ENCODE measurements at places on chromosomes 13 and 19.

GRCh38 chr13:109384491-109385241, 401.7 kb downstream of the IRS2 start:
- no peak for DNase-seq

DNA sequence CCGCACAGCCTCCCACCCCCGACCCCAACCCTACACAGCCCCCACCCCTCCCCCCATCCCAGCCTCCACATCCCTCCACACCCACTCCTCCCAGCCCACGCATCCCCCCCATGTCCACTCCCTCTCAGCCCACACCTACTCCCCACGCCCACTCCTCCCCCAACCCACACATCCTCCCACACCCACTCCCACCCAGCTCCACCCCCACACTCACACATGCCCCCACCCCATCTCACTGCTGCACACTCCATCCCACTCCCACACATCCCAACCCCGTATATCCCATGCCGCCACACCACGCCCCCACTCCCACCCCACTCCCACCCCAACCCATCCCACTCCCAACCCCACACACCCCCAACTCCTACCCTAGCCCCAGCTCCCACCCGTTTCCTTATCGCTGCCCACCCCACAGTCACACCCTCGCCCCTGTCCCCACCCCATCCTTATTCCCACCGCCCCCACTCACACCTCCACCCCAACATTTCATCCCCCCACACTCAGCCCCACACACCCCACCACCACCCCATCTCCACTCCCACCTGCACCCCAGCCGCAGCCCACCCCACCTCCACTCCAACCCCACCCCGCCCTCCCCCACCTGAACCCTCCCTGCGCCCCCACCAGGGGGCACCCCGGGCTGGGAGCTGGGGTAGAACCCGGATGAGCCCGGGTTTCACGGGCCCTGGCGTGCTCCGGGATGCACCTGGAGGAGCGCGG, 809 bp downstream of the TDRD12 start:
- no peak for DNase-seq

DNA sequence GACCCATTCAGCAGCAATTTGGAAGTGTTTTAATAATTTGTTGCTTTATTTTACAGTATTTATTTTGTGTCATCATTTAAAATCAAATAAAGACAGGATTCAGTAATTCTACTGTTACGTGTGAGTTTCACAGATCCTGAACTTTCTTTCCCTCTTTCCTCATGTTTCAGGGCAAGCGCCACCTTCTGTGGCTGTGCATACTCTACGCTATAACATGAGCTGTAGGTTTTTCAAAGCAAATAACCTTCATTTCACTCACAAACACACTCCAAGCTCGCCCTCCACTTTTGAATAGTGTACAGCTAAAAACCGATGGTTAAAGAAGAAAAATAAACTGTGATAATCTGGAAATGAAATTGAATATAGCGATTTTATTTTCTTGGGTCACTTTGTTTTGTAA, 753.3 kb downstream of the OLFM4 start:
- no peak for DNase-seq

- DNase-seq: no peak
These were observed 87.2 kb upstream of the C1QTNF9B start for GRCh38 chr13:23984546-23984945.

DNA sequence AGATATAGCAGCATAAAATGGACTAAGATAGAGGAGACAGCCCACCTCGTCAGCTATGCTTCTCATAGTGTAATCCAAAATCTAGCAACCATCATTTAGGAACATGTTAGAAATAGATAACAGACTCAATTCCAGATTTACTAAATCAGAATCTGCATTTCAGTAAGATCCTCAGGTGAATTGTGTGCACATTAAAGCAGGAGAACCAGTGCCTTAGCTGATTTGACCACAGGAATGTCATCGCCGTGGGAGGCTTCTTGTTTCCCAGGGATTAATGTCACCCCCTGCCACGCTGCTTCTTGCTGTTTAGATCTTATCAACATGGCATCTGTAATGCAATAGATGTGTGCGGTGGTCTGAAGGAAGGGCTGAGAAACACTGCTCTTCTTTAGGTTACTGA, 84.0 kb downstream of the GPC5 start:
- no peak for DNase-seq

DNA sequence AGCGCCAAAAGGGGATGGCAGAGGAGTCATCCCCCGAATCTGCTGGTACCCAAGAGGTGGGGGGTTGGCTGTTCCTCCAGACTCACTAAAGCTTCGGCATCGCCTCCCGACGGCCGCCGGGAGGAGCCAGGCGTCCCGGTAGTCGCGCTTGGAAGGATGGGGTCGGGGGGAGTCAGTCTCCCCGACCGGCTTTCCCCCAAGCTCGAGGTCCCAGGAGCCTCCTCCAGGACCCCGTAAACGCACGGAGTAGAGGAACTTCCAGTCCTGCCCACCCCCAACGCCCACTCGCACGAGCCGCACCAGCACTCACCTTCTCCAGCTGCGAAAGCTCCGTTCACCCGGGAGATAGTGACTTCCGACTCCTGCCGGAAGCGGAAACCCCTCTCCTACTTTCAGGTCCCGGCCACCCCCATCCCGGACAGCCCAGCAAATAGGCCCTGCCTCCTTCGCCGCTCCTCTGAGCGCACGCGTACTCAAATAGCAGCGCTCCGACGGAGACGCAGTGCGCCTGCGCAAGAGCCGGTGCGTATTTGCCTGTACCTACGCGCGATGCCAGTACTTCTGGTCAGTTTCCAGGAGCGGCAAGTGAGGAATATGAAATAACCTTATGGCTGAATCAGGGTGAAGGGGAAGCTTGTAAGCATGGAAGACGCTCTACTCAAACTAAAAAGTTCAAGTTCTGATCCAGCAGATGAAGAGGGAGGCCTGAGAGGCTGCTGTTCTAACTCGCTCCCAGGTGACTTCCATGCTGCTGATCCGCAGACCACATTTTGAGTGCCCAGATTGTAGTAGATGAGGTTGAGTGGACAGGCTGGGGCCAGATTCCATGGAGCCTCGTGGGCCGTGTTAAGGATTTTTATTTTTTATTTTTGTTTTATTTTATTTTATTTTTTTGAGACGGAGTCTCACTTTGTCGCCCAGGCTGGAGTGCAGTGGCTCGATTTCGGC, at the start of gene ELOF1:
Gene ELOF1, minus strand, starts transcription at position 350 of the 948 bp plus-strand sequence. CDS start 4,883 bp downstream, outside the sequence.
- peak; percentile 88 for DNase-seq

DNA sequence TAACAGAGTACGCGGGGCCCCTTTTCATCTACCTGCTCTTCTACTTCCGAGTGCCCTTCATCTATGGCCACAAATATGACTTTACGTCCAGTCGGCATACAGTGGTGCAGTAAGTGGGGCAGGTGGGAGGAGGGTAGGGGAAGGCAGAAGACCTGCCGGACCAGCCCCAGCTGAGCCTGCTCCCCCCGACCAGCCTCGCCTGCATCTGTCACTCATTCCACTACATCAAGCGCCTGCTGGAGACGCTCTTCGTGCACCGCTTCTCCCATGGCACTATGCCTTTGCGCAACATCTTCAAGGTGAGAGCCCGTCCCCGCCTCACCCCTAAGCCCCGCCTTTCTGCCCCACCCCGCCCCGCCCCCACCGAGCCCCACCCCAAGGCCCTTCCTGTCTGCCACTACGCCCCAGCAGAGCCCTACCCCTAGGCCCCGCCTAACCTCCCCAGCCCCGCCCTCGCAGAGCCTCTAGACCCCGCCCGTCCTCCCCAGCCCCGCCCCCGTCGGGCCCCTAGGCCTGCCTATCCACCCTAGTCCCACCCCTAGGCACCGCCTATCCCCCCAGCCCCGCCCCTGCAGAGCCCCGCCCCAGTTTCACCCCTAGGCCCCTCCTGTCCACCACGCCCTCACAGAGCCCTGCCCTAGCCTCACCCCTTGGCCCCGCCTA, 7.7 kb downstream of the NDUFB7 start:
- DNase-seq: no peak

DNA sequence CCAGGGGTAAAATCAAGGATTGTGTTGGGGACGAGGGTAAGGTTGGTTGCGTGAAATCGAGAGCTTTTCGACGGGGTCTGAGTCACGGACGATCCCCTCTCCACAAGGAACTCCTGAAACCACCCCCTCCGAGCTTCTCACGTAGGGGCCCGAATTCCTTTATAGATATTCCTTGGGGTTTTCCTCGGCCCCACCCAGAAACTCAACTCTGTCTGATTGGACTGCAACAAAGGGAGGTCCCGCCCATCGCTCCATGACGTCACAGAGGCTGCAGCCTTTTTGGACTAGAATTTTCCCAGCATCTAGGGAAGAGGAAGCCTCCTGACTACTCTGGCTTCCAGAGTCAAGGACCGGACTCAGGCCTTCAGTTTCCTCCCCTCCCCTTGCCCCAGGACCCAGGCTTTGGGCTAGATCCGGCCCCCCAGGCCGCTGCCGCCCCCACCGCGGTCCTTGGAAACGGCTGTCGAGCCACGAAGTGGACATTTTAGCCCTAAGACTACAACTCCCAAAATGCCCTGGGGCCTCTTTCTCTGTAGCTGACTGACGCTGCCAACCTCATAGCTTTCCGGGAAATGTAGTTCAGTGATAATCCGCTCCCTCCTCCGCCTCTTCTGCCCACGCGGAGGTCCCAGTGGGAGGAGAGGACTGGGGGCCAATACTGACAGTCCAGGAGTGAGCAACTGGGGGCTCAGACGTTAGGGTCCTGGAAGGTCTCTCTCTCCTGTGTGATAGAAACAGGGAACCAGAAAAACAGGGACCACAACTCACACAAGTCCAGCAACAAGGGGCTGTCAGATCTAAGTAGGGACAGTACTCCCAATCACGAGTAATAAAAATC, at the start of gene IZUMO1:
Gene IZUMO1, minus strand, starts transcription at position 172 of the 838 bp plus-strand sequence. CDS start 1,050 bp downstream, outside the sequence.
- no peak for DNase-seq

DNA sequence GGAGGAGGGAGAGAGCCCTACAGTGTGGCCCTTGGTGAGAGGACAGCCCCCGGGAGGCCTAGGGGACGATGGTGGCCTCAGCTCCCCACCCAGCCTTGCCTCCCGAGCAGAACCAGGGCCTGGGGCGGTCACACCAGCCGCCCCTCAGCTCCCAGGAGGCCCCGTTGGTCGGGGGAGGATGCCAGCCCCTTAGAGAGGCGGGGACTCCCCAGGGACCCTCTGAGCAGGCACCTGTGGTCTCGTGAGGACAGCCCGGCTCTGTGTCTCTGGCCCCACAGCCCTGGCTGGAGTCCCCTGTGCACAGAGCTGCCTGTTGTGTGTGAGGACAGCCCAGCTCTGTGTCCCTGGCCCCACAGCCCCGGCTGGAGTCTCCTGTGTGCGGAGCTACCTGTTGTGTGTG, 158.8 kb downstream of the KDM4B start:
- no peak for DNase-seq

GRCh38 chr19:46232468-46232867, 2.9 kb downstream of the IGFL1 start:
- DNase-seq: no peak

DNA sequence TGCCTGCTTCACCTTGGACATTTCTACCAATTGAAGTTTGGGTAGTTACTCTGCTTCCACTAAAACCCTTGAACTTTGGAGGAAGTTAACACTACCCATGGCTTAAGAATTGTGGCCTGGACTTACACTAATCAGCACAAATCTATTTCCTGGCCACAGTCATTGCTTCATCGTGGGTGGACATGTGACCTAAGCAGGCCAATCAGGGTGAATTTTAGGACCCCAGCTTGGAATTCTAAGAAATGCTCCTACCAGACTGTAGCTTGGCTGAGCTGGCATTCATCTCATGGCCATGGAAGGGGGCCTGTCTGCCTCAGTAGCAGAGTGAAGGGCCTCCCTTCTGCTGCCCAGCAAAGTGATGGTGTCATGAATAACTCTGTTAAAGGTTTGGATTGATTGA, 58.3 kb upstream of the SLC15A1 start:
- DNase-seq: no peak

- no peak for DNase-seq
These were observed 749 bp upstream of the PAN3 start for GRCh38 chr13:28137596-28137995.

GRCh38 chr19:11624069-11624463, 26.8 kb downstream of the ZNF627 start:
- no peak for DNase-seq

DNA sequence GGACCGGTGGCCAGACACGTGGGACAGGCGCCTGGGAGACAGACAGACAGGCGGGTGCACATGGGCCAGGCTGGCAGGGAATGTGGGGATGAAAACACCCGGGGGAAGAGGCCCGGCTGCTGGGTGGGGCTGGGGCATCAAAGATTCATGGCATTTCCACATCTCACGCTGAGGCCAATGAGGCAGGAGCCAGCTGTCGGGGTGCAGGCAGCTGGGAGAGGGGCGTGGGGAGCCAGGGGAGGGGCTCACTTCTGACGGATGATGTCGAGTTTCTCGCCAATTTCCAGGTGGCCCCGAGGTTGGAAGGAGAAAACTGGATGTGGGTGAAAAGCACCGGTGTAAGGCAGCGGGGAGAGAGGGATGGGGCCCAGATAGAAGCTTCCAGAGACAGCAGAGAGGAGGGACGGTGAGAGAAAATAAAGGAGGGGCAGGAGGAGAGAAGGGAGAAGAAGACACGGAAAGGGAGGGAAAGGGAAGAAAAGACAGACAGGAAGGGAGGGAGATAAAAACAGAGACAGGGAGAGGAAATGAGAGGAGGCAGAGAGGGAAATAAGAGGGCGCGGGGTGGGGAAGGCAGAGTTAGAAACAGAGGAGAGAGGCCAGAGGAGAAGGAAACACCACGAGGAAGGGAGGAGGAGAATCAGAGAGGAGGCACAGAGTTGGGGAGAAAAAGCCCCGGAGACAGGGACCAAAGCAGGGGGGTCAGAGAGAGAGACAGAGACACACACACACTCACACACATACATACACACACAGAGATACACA, 8.0 kb upstream of the CCER2 start:
- DNase-seq: no peak

DNA sequence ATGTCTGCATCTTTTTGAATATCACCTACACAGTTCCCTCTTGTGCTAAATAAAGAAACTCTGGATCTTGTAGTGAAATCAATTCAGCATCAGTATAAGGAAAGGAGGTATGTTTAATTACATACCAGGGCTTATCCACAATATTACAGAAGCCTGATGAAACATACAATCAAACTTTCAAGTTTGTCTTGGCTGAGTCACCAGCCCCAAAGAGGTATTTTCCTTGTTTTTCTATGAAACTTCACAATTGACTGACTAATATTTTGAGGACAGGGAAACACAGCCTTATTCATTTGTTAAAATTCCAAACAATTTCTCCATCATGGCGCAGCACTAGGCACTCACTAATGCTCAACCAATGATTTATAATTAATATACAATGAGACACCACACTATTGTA, 952.4 kb downstream of the PCDH17 start:
- no peak for DNase-seq

DNA sequence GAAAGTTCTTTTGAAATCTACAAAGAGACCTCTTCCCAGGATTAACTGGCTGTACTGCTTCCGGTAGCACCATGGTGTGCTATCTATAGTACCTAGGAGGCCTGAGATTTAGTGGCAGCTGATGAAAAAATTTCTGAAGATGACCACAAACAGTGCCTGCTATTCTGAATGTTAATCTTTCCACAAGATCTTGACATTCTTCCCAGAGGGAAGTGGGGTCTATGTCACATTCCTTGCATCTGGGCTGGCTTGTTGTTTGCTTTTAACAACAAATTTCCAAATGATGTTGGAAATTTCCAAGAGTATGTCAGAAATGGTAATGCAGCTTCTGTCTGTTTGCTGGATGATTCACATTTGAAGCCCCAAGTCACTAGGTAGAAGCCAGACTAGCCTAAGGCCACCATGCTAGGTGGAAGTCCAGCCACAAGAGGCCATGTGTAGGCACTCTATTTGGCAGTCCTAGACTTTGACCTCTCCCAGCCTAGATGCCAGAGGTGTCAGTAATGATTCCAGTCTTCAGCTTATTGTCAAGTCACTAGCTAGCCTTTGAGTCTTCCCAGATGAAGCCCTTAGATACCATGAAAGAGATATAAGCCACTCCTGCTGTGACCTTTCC, 22.1 kb downstream of the SPART start:
- no peak for DNase-seq

- no peak for DNase-seq
These were observed 8.1 kb downstream of the TMEM147 start for GRCh38 chr19:35553385-35554000.

GRCh38 chr19:44623080-44623479, 9.7 kb downstream of the IGSF23 start:
- no peak for DNase-seq

Data from stimulated activated CD8-positive, alpha-beta memory T cell treated with anti-CD3 and anti-CD28 coated beads, Interleukin-7, amount 100 ng/mL, for 1 hour (primary cell).